Activated naive CD4-positive, alpha-beta T cell treated with anti-CD3 and anti-CD28 coated beads for 36 hours (primary cell): ENCODE measurements at places on chromosomes 11 and 22.

DNA sequence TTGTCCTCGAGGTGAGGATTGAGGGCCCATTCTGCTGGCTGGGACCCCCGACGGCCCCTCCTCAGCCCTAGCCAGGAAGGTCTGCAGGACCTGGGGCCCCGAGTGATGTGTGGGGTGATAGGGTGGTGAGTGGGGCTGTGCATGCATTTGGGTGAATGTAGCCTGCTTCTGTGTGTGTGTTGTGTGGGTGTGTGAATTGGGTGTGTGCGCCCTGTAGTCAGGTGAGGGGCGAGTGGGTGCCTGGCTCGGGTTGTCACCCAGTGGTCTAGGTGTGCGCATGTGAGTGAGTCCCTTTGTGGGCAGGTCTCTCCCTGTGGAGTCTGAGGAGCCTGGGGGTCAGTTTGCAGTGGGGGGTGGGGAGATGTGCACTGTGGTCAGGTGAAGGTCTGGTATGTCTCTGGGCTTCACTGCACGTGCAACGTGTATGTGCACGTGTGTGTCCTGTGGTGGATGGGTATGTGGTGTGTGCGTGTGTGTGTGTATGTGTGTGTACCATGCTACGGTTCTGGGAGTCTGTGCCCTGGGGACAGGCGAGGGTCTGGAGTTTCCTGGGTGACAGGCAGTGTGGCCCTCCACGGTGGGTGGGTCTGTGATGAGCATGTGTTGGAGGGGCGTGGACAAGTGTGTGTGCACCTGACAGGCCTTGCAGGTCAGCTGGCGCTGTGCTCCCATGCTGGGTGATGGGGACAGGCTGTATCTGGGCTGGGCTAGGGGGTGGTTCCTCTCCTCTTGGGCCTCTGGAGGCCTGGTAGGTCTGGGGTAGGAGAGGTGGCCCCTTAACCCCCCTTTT is 1.0 kb downstream of the TMEM151A start:
- no peak for DNase-seq

DNA sequence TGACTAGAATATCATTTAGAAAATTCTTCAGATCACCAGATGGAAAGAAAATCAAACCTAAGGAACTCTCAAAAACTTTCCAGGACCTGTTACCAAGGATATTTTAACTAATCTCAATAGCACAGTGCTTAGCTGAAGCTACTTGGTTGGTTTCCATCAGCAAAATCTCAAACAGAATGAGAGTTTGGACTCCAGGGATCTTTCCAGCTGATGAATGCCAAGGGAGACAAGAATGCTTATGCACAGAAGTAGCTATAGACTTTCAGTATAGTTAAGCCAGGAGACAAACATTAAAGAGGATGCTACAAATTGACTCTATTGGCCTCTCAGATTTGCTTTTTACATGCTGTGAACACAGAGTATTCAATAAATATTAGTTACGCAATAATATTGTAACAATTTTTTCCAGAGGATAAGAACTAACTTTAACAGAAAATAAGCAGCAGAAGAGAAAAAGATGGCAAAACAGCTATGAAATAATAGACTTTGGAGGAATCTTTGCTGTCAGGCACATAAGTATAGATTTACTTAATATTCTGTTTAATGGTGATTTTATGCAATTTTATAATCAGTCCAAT is 331.4 kb downstream of the DLG2 start:
- DNase-seq = no peak

DNA sequence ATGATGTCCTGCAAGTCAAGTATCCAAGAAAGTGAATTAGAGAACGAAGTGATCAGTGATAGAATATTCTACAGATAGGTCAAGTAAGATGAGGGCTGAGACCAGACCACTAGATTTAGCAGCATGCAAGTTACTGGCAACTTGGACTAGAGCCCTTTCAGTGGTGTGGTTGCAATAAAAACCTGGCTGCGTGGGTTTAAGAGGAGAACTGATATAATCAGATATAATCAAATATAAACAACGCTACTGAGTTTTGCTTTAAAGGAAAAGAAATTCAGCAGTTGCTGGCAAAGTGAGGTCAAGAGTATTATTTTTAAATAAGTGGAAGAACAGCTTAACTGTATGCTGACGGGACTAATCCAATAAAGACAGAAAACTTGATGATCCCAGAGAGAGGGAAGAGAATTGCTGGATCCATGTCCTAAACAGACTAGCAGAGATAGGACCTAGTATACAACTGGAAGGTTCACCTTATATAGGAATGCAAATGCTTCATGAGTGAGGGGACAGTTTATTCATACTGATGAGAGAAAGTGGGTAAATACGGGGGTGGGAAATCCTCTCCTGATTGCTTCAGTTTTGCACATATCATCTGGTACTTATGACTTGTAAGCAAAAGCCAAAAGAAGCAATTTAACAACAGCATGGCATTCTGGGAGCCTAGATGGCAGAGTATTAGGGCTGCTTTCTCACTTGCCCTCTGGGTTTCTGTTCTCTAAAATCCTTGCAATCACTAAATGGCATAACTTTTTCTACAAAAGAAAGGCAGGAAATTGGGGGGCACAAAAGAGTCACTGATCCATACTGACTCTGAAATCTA is 146.2 kb downstream of the RBFOX2 start:
- DNase-seq = no peak

DNA sequence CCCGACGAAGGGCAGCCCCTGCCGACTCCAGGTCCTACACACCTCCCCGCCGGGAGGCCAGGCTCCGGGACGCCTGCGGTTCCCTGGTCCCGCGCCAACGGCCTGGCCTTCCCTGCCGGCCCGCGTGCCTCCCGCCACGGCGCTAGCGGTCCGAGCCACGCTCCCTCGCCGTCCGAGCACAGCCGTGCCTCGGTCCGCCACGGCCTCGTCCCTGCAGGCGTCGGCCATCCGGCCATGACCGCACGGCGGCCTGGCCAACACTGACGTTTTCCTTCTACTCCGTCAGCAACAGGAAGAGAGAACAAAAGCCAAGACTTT is 532 bp downstream of the EIF4G2 start:
- no peak for DNase-seq

DNA sequence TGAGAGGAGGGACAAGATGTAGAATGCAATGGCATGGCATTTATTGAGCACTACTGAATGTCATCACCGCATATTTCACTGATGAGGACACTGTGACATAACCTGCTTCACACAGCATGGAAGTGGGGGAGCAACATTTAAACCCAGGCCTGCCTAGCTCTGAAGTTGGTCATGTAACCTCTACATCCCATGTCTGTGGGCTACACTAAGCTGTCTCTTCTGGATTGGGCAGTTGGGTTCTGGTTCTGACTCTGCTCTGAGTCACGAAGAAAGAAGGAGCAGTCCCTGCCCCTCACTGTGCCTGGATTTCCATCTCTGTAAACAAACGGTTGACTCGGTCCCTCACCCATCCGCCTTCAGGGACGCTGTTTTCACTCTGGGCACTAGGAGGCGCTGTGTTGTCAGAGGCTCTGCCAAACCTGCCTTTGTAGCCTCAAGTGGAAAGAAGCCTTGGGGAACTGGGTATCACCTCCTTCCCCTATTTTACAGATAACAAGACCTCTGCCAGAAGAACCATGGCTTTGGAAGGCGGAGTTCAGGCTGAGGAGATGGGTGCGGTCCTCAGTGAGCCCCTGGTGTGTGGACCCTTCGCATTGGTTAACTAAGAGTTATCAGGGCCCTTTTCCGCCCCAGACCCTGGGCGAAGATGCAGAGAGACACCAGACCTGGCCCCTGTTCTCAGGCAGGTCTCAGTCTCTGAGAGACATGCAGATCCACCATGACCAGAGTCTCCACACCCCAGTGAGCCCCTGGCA is 12.7 kb upstream of the ARHGEF17 start:
- DNase-seq = peak; percentile 90

DNA sequence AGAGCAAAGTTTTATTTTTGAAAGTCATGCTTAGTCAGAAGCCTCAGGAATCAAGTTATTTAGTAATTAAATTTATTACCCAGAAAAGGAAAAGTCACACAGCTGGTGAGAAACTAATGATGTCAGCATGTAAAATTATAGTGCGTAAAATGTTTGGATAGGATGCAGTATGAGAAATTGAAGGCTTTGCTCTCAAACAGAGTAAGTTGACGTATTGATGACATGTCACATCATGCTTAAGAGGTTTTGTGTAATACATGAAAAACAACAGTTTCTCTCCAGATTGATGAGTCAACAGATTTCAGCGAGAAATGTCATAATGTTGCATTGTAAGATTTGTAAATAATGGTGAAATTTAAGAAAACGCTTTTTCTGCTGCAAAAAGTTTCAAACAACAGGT is 769.8 kb downstream of the METTL15 start:
- DNase-seq = no peak

- no peak for DNase-seq
Observed at GRCh38 chr11:66548041-66548440, 1.3 kb downstream of the ACTN3 start.

GRCh38 chr11:65779669-65779918 is 1.2 kb downstream of the AP5B1 start:
- DNase-seq = no peak

GRCh38 chr22:28030473-28030872 is 111.4 kb upstream of the PITPNB start:
- DNase-seq = no peak

GRCh38 chr11:61079416-61080150 is 22.7 kb upstream of the CD5 start:
- peak; percentile 38 for DNase-seq

GRCh38 chr22:26585104-26585790 is 4.7 kb downstream of the TPST2 start:
- DNase-seq = no peak

- no peak for DNase-seq
Observed at GRCh38 chr11:21426931-21427330, 757.5 kb downstream of the NELL1 start.

- DNase-seq = no peak
Observed at GRCh38 chr11:85123752-85124231, 503.4 kb downstream of the DLG2 start.

- DNase-seq = no peak
Observed at GRCh38 chr22:32333141-32333768, 24.4 kb upstream of the RFPL3 start.

DNA sequence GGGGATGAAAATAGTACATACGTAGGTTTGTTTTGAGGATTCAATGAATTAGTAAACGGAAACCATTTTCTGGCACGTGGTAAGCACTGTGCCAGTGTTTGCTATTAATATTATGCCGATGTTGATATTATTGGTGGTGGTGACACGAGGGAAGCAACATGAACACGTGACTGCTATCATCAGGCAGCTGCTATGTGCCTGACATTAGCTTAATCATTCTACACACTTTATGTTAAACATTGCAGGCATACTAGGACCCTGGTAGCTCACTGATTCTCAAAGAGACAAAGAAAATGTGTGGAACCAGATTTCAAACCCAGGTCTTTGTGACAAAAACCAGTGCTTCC is 656 bp downstream of the SRRD start:
- DNase-seq = no peak

- peak; percentile 66 for DNase-seq
Observed at GRCh38 chr22:38572065-38572464, 2.1 kb upstream of the DMC1 start.

DNA sequence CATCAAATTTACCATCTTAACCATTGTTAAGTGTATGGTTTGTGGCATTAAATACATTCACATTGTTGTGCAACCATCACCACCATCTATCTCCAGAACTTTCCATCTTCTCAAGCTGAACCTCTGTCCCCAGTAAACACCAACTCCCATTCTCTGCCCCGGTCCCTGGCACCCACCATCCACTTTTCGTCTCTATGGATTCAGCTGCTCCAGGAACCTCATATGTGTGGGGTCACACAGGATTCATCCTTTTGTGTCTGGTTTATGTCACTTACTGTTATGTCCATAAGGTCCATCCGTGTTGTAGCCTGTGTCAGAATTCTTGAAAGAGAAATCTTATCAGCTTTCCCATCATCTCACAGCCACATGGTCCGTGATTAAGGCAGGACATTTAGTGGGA is 16.3 kb downstream of the TSPAN32 start:
- DNase-seq = no peak

GRCh38 chr11:111230122-111230465 is 15.4 kb upstream of the POU2AF2 start:
- no peak for DNase-seq

GRCh38 chr11:8108421-8108820 is 27.4 kb downstream of the TUB start:
- no peak for DNase-seq

- DNase-seq = no peak
Observed at GRCh38 chr11:66361502-66361941, 10.0 kb downstream of the SLC29A2 start.

GRCh38 chr22:30291058-30291892 is 2.0 kb upstream of the CASTOR1 start:
- DNase-seq = no peak

- DNase-seq = peak; percentile 85
Observed at GRCh38 chr22:22422629-22423112, 85.9 kb downstream of the ZNF280B start.

DNA sequence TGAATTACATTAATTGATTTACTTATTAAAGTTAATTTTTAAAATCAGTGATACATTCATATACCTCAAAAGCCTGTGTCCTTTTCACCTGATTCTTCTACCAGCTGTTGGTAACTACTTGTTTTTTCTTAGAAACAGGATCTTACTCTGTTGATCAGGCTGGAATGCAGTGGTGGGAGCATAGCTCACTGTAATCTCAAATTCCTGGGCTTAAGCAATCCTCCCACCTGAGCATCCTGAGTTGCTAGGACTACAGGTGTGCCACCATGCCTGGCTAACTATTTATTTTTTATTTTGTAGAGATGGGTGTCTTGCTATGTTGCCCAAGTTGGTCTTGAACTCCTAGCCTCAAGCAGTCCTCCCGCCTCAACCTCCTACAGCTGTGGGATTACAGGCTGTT is 4.7 kb downstream of the TRIM44 start:
- DNase-seq = no peak

DNA sequence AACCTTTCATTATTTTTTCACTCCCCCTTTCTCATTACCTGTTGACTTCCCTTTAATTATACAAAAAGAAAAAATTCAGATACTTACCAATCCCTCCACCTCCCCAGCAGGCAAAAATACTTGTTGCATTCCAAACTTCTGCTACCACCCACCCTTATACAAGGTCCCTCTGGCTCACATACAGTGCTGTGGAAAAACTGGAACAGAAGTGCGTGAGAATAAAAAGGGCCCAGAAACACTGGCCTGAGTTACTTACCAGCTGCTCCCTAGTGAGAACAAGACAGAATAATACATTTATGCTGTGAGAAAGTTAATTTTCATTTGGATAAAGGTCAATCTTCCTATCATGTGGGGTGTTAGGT is 46.9 kb upstream of the RAPSN start:
- no peak for DNase-seq

GRCh38 chr11:2445746-2446551 is 1.1 kb downstream of the KCNQ1 start:
- peak; percentile 36 for DNase-seq

DNA sequence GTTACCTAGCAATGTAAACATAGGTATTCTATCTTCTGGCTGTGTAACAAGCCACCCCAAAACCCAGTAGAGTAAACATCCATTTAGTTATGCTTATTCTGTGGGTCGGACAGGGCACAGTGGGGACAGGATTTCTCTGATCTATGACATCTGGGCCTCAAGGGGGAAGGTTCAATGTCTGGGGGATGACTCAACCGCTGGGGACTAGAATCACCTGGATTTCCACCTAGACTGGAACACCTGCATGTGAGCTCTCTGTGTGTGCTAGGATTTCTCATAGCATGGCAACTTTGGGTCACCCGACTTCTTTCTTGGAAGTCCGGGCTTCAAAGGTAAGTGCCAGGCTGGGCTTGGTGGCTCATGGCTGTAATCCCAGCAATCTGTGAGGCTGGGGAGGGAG is 36.5 kb upstream of the MICAL2 start:
- no peak for DNase-seq
